Stimulated activated CD4-positive, alpha-beta T cell treated with anti-CD3 and anti-CD28 coated beads, Interleukin-15, amount 100 ng/mL, for 48 hours (primary cell): ENCODE measurements at places on chromosomes 6 and 20.

DNA sequence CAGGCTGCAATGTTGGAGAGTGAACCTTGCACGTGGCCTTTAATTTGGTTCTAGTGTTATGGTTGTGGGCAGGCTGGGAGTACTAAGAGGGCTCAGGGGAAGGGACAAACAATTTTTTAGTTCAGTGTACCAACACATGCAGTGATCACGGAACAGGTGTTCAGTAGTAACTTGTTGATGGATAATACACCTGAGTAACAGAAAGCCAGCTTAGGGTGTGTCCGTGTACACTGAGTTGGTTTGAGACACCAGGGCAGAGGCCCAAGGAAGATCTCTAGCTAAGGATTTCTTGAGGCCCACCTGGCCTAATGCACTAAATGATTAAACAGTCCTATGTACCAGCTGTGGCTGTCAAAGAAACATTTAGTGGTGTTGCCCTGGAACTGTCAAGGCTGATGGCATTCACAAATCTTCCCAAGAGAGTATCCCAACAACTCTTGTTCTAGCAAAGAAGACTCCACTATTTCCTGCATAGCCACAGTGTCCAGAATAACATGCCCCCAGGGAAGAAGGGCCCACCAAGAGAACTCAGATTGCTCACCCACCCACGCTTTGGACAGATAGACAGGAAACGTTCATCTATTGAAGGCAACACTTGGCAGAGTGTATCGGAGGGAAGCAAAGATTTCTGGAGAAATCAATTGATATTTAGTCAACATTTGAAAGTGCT is 60.0 kb downstream of the CD83 start:
- DNase-seq, result no peak

GRCh38 chr6:157452096-157452495 is 71.1 kb downstream of the ZDHHC14 start:
- no peak for DNase-seq

- DNase-seq, result no peak
These were observed 104.2 kb upstream of the STXBP5 start for GRCh38 chr6:147099974-147100373.

DNA sequence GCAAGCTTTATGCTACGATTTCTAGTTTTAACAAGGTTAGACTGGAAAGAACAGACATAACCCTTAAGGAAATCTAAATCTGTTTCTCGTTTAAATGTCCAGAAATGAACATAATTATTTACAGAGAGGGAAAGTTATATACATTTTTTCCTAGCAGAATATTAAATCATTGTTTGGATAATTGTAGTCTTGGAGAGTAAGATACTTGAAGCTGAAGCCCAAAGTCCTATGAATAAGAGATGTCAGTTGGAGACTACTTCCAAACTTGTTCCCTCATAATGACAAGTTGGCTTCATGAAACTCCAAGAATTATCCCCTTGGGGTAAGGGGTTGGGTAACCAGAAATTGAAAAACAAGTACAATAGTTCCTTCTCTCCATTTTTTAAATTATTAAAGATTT is 911.1 kb upstream of the MAN1A1 start:
- DNase-seq, result no peak

DNA sequence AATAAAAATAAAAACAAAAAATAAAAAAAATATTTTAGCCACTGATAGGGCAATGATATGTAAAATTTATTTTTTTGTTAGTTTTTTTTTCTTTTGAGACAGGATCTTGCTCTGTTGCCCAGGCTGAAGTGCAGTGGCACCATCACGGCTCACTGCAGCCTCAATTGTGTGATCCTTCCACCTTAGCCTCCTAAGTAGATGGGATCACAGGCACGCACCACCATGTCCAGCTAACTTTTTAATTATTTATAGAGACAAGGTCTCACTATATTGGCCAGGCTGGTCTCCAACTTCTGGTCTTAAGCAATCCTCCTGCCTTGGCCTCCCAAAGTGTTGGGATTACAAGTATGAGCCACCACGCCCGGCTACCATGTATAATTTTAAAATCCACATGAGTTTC is 59.4 kb downstream of the RIOK1 start:
- DNase-seq, result no peak

DNA sequence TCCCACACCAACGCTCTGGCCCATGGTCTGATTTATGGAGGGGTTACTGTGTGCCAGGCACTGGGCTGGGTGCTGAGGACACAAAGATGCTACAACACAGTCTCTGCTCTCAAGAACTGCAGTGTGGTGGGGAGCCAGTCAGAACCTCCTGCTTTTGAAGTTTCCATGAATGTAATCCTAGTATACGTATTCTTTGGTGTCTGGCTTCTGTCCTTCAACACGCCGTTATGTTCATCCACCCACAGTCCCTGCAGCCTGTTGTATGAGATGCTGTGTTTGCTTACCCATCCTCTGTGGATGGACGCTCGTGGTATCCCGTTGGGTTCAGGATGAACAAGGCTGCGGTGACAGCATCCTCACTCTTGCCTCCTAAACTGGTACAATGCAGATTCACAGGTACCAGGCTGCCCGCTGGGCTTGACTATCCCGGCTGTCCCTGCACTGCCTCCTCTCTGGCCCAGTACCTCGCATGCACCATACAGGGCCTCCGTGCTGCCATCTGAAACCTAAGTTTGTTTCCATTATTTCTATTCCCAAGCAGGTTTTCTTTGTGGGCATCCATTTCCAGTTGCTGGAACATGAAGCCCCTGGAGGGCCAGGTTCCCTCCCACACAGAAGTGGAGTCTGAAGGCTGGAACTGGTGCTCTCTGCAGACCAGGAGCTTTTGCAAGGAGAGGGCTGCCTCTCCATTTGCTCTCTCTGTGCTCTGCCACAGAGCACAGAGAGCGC is 364.5 kb downstream of the ZFAND3 start:
- DNase-seq, result no peak

- no peak for DNase-seq
These were observed 1.6 kb downstream of the CLIC5 start for GRCh38 chr6:46014046-46014445.

DNA sequence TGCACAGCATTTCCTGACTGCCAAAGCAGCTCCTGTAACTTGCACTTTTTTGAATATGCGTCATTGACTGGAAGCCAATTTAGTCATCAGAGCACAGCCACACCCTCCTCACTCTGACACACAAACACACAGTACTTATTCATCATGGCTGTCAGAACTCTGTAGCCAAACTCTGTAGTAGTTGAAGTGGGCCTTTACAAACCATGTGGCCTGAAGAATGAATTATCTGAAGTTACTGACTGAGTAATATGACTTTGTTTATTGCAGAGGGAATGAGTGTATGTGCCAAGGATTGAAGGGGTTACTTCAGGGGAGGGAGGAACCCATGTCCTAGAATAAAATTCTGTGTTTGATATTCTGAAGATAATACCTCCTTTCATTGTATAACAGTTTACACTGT is 102.7 kb downstream of the FIG4 start:
- DNase-seq, result peak; percentile 2

GRCh38 chr20:22533823-22534751 is 50.3 kb downstream of the FOXA2 start:
- no peak for DNase-seq

DNA sequence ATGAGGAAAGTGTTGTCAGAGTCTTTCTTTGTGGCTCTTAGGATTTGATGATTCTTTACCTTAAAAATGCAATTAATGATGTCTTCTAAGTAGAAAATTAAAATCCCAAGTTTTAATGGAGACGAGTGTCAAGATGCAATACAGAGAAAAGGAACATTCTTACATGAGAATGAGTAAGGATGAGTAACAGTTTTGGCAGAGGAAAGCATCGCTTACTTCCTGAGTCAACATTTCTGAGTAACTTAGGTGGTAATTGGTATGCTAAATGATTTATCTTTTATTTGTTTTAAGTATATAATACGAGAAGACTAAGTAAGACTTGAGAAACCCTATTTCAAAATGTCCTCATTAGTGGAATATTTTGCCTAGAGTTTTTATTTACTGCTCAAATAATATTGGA is 101.3 kb downstream of the RTN4IP1 start:
- no peak for DNase-seq

- no peak for DNase-seq
These were observed 360.2 kb downstream of the TFAP2A start for GRCh38 chr6:10054672-10055071.

DNA sequence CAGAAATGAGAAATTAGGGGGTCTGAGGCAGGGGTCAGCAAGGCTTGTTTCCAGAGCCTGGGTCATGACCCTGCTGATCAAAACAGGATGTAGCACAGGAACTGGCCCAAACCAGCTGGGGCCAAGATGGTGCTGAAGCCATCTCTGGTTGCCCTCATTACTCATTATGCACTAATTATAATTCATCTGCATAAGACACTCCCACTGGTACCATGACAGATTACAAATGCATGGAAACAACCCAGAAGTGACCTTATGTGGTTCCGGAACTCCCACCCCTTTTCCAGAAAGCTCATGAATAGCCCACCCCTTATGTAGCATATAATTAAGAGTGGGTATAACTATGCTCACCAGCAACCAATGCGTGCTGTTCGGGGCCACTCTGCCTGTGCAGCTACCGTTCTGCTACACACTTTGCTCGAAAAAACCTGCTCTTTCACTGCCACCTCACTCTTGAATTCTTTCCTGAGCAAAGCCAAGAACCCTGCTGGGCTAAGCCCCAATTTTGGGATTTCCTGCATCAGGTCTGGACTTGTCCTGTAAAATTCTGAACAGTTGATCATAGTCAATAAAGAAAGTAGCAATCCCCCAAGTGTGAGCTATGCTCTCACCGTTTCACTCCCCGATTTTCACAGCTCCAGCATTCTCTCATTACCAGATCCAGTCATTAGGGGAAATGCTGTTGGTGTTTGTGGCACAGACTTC is 122.3 kb downstream of the WDR27 start:
- no peak for DNase-seq

- peak; percentile 45 for DNase-seq
These were observed 9.8 kb upstream of the ZBP1 start for GRCh38 chr20:57630061-57630460.

GRCh38 chr6:89799756-89800155 is 19.8 kb downstream of the MDN1 start:
- no peak for DNase-seq

- no peak for DNase-seq
These were observed 31.8 kb upstream of the ZBP1 start for GRCh38 chr20:57651881-57652605.

DNA sequence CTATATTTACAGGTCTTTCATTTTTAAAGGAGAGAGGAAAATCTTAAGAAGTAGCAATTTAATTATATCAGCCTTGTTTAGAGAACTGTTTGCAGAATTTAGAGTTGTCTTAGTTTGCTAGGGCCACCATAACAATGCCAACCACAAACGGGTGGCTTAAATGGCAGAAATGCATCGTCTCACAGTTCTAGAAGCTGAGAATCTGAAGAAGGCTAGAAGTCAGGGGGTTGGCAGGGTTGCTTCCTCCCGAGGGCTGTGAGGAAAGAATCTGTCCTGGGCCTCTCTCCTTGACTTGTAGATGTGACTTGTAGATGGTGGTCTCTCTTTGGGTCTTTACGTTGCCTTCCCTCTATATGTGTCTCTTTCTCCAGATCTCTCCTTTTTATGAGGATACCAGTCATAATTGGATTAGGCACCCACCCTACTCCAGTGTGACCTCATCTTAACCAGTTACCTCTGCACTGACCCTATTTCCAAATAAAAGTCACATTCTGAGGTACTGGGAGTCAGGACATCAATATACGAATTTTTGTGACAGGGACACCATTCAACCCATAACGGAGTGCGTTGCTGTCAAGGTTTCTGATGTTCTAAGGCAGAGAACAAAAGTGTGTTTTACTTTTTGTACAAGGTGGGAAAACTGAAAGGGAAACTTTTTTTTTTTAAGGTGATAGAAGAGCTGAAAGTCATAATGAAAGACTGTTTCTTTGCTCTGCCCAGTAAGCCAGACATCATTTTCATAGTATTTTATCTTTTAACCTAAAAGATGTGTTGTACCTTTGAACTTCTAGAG is 84.4 kb downstream of the SAMD3 start:
- no peak for DNase-seq

DNA sequence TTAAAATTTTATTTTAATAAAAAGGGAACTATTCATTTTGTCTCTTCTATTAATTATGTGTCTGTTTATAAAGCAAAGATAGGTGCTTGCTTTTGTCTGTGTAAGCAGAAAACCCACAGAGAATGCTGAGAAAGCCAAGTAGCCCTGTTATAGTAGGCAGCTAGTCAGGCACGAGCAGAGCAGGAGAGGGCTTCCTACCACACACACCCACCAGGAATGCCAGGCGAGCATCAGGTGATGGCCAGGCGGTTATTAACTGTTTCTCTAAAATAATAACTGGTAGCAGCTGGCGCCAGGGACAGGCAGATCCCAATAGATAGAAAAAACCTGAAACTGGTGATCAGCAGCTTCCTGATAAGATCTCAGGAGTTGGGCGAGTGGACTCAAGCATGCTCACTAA is 15.7 kb downstream of the C6orf15 start:
- DNase-seq, result no peak

GRCh38 chr6:33758815-33759216 is 12.1 kb upstream of the IP6K3 start:
- no peak for DNase-seq

GRCh38 chr20:4282550-4282949 is 267.2 kb upstream of the RNF24 start:
- DNase-seq, result no peak

DNA sequence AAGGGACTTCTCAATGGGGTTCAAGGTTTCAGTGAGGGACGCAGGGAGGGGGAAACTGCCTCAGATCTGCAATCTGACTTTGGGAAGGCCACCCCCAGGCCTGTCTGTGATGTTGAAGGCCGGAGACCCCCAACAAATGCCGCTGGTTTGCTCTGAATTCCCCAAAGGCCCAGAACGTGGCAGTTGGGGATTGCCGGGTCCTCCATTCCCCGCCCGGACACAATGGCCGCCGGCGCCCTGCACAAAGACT is 326 bp upstream of the BCL2L1 start:
- DNase-seq, result no peak

DNA sequence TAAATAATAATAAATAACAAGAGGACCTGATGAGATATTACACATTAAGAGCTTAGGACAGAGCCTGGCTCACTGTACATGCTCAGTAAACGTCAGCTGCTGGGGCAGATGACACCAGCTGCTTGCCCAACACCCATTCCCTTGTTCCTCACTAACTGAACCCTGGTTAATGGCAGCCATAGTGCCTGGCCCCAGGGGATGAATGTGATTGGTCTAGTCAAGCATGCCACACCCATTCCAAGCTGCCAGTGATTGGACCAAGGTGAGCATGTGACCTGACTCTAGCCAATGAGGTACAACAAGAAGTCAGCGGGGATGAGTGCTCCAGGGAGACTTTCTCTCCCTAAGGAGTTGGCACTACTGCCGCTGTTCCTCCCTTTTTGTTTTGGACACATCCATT is 85.1 kb upstream of the PTPN1 start:
- no peak for DNase-seq
